ENCODE measurements at places on chromosomes 6 and 20. TPM values are rescaled to one million over a fixed set of nuclear protein-coding genes. Genes with fewer than 3 reads are reported as not detected.

- DNase-seq: no peak
Measured at GRCh38 chr6:143200167-143200770, 139.6 kb downstream of the AIG1 start.

GRCh38 chr6:87139236-87139635 is 16.1 kb upstream of the ZNF292 start:
- DNase-seq: no peak

MED23 gene
- total RNA-seq: 59.1 TPM

CRISP2 gene
- not detected for total RNA-seq

BICRAL gene
- total RNA-seq: 32.8 TPM

DNA sequence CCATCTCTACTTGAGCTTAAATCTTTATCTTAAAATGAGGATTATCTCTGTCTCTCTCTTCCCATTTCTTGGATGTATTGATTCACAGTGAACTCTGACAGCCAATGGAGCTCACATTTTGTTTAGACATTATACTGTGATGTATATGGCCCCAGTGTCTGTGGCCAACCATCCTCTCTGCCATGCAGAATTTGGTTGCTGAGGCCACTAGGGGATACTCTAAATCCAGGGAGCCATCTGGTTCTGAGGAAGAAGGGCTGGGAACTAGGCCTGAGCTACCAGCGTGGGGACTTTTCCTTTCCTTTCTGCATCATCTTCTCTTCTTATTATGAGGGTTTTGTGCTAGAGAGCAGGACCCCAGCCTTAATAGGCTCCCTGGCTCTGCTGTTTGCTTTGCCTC is 59.1 kb upstream of the RIPOR2 start:
- DNase-seq: no peak

FAM83D gene
- 1.5 TPM for total RNA-seq

CBLN4 gene
- total RNA-seq: not detected

SEMG2 gene
- not detected for total RNA-seq

- no peak for DNase-seq
Measured at GRCh38 chr20:37670351-37670791, 23.5 kb upstream of the CTNNBL1 start.

HSPA1L gene
- 5.5 TPM for total RNA-seq

IL17A gene
- total RNA-seq: not detected

BEND3 gene
- 1.5 TPM for total RNA-seq

- no peak for DNase-seq
Measured at GRCh38 chr6:91080871-91081270, 494.0 kb upstream of the MAP3K7 start.

DNA sequence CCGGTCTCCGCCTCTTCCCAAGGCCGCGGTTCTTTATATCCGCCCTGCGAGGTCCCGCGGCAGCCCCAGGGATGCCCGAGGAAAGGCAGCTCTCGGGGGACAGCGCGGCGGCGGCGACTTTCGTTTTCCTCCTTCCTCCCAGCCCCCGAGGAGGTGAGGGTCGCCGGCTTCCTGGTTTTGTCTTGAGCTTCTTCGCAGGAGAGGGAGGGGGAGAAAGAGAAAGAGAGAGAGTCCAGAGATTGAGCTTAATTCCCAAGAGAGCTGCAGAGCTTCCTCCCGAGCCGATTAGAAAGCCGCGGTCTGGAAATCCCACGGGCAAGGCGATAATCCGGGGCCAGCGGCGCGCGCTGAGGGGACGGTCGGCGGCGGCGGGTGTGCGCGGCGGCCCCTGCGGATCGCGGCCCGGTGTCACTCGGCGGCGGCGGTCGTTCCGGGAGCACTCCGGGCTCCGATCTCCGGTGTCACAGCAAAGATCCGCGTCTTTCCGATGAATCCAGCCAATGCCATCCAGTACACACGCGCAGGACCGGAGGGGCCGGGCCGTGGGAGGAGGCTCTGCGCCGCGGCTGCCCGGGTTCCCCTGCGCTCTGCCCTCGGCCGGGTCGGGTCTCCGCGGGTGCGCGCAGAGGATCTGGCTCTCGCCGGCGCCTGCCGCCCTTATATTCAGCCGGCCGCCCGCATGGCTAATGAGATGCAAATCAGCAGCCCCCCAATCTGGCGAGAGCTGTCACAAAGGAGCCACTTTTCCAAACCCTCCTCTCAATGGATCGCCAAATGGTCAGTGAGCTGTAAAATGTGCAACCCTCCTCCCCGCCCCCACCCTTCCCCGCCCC is at the start of gene DLL1:
Gene DLL1, minus strand, starts transcription at position 783 of the 833 bp plus-strand sequence. CDS start 939 bp downstream, outside the sequence.
- peak; percentile 42 for DNase-seq

LY6G6F gene
- not detected for total RNA-seq

SIGLEC1 gene
- 2.1 TPM for total RNA-seq

All from naive thymus-derived CD4-positive, alpha-beta T cell (primary cell).